ENCODE measurements at places on chromosomes 11 and 22.

DNA sequence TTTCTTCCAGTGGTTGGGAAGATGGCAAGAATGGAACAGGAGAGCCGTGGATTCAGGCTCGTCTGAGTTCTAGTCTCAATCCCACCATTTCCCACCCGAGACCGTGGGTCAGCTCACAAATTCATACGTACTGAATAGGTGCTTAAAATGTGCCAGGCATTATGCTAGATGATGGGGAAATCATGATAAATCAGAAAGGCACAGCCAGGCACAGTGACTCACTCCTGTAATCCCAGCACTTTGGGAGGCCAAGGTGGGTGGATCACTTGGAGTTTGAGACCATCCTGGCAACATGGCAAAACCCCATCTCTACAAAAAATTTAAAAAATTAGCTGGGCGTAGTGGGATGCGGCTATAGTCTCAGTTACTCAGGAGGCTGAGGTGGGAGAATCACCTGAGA lies 7.1 kb downstream of the TRIOBP start:
- DNase-seq: no peak

- no peak for DNase-seq
Observed at GRCh38 chr11:126840201-126840886, 160.2 kb downstream of the KIRREL3 start.

- no peak for DNase-seq
Observed at GRCh38 chr22:43745783-43746356, 66.2 kb downstream of the EFCAB6 start.

- no peak for DNase-seq
Observed at GRCh38 chr11:63847363-63847762, 8.5 kb downstream of the MARK2 start.

DNA sequence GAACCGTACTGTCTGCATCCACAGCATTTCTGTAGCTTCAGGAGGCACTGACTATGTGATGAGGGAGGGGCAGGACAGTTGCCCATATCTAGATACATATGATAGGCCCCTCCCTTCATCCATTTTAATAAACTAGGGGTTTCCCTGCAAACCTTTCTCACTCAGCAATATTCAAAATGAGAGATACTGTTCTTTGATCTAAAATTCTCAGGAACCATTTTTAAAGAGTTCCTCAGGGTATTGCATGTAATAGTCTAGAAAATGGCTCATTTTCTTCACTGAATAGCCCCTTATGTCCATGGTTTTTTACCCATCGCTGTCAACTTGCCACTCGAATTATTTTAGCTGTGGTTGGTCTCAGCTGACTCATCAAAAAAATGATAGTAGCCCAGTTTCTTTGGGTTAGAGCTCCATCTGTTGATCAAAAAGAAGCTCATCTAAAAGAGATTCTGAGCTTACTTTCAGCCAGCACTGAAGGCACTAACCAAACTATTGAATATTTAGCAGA lies 37.0 kb upstream of the DNAJB7 start:
- no peak for DNase-seq

GRCh38 chr11:94746721-94747120 lies 21.4 kb upstream of the AMOTL1 start:
- DNase-seq: no peak
